AG08395 (cell line): ENCODE measurements at places on chromosomes 6 and 20.

- no peak for DNase-seq
These were observed 70.8 kb upstream of the AGPAT4 start for GRCh38 chr6:161344626-161345025.

DNA sequence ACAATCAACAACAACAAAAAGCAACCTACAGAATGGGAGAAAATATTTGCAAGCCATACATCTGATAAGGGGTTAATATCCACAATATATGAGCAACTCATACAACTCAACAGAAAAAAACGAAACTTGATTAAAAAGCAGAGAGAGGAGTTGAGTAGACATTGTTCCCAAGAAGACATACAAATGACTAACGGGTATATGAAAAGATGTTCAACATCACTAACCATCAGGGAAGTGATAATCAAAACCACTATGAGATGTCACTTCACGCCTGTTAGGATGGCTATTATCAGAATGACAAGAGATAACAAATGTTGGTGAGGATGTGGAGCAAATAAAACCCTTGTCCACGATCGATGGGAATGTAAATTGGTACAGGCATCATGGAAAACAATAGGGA, 145.9 kb downstream of the NRN1 start:
- DNase-seq: no peak

GRCh38 chr6:159450815-159451465, 242.1 kb downstream of the SOD2 start:
- peak; percentile 41 for DNase-seq

DNA sequence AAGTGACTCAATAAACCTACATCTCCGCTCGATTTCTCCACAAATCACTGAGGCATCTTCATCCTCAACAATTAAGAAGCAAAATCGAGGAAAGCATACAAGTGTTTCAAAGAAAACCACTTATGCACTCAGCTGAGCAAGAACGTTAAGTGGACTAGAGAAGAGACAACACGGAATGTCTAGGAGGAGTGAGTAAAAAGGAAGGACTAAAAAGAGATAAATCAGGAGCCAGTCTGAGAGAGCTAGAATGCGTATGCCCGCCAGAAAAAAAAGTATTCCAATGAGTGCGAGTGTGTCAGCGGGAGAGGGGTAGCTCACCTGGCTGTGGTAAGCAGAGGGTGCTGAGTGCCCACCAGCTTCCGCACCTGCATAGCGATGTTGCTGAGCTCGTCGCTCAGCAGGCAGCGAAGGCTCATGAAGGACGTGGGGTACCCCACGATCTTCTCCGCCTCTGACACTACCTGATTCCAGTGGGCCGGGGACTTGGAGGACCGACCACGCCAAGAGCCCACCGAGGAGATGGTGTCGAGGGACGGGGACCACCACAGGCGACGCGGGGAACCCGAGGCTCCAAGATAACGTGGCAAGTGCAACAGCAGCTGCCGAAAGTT, 587 bp downstream of the PDSS2 start:
- peak; percentile 30 for DNase-seq

- DNase-seq: no peak
These were observed 275.1 kb downstream of the CDC5L start for GRCh38 chr6:44662461-44663121.

DNA sequence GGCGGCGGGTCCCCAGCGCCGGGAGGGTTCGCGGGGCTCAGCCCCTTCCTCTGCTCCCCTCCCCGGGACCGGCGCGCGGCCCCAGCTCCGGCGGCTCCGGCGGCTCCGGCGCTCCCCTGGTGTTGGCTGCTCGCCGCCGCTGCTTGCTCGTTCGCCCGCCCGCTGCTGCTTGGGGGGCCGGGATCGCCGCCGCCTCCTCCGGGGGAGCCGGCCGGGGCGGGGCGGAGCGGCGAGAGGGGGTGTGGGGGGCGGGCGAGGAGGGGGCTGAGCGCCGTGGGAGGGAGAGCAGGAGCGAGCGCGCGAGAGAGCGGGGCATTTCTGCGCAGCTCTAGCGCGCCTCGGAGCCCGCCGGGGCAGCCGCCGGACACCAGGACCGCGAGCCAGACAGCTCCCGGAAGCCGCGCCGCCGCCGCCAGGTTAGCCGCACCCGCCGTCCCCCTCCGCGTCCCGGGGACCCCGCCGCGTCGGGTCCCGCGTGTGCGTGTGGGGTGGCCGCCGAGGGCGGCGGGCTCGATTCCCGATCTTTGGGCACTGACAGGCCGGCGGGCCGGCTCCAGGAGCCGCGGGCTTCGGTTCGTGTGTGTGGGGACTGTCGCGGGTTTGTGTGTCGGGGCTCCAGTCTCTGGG, 62.0 kb upstream of the EPB41L1 start:
- peak; percentile 38 for DNase-seq

DNA sequence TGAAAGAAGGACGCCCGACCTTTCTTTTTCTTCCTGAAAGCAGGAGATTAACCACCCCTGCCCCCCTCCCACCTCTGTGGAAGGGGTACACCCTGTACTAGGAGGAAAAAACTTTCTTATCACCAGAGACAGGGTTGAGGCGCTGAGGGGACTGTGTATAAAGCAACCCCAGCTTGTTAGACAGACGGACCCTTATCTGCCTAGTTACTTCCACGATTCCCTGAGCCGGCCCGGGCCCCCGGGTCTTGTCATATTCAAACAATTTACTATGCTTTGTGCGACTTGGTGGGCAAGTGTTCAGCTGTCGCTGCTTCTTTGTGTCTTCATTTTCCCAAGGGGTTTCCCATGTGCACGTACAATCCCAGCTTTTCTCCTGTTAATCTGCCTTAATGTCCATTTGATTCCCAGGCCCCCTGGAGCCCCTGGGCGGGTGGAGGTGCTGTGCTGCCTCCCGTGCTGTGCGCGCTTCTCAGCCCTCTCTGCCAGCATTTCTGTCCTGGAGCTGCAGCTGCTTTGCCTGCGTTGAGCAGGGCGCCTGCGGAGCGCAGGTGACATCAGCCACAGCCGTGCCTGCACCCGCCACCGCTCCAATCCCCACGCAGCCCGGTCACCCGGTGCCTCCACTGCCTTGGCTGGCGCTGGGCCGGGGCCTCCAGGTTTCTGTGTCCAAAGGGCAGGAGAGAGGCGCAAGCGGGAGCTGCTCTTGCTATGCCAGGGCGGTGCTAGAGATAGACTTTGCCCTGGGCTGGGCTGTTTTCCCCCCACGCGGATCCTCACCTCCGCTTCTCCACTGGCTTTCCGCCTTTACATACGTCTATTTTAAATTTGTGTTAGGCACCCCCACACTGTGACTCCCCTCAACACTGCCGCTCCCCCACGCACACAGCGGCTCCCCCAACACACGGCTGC, 96.2 kb downstream of the TTLL2 start:
- no peak for DNase-seq

- peak; percentile 88 for DNase-seq
These were observed 255.9 kb downstream of the SYNE1 start for GRCh38 chr6:152380993-152381898.

GRCh38 chr6:116003668-116004067, 57.0 kb downstream of the FRK start:
- no peak for DNase-seq

DNA sequence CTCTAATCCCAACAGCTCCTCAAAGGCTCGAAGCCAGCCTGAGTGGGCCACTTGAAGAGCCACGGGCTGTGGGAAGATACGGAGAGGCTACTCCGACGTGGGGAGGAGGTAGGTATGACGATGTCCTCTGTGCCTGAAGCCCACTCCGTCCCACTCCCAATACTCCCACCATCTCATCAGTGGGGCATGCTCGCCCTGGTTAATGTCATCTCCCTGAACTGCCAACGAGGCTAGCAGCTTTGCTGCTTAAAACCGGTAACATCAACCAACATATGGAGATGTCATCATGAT, 11.1 kb downstream of the NRN1 start:
- no peak for DNase-seq

DNA sequence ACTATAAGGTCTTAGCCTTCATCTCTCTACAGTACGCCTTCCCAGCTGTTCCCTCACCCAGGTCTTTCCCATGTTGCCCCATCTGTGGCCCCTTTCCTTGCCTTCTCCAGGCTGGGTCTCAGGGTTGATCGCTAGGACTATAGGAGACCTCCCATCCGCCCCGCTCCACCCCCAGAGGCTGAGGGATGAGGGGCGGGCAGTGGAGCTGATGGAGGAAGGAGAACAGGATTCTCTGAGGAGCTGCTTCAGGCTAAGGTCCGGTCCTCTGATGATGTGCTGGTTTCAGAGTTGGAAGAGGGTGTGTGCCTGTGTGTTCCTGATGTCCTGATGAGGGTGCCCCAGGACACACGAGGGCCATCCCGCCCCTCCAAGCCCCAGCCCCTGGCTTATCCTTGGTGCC, 154.8 kb upstream of the QKI start:
- DNase-seq: no peak

DNA sequence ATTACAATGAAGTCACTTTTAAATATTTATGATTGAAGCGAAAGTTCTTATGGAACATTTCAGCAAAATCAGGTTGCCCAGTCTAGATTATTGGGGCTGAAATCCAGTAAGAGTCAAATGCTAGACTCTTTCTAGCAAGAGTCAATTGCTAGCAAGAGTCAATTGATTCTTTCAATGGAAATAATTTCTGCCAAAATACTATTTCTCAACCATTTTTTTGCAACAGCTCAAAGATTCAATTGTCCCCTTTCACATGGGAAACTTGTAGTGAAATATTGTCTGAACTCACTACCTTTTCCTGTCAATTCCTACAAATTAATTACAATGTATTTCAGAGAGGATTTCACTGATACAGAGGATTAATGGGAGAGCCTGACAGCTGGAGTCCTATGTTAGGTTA, 78.3 kb downstream of the MAP7 start:
- no peak for DNase-seq
